ENCODE measurements at places on chromosomes 16 and 17. TPM values are rescaled to one million over a fixed set of nuclear protein-coding genes. Genes with fewer than 3 reads are reported as not detected.
A peak's percentile ranks its signal among the peaks of the same experiment; 100 is the strongest.

- DNase-seq: no peak
These were observed 75.4 kb upstream of the SDK2 start for GRCh38 chr17:73719588-73720071.

- DNase-seq: no peak
These were observed 126.8 kb downstream of the CACNG3 start for GRCh38 chr16:24382762-24383407.

The WSCD1 gene
- total RNA-seq: 43.9 TPM

GRCh38 chr17:70276906-70277305, 107.6 kb downstream of the KCNJ2 start:
- no peak for DNase-seq

The PABPN1L gene
- not detected for total RNA-seq

GRCh38 chr17:21252289-21252795, 868 bp downstream of the NATD1 start:
- no peak for DNase-seq

DNA sequence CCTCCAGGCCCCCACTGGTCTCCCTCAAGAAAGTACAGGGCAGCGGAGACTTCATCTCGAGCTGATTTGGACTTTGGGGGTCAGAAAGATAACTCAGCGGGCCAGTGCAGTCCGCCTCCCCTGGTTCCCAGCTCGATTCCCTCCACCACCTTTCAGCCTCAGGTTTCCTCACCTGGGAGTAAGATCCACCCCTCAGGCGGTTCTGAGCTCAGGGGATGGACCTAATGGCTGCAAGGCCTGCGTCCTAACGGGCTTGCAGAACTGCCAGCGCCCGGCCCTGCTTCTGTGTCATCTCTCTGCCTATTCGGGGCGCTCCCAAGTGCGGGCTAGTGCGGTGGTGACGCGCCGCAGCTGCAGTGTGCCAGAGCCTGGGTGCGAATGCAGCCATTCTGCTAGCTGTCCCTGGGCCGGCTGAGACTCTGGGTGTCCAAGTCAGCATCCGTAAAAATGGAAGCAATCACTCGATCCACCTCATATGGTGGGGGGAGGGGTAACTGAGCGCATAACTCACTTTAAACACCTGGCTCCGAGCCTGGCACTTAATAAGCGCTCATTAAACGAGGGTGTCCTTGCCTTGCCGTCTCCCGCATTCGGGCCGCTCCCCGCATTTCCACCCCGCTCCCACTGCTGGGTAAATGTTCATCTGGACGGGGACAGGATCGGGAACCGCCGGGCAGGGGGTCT, 129.6 kb upstream of the LHX1 start:
- no peak for DNase-seq

The GFAP gene
- total RNA-seq: not detected

DNA sequence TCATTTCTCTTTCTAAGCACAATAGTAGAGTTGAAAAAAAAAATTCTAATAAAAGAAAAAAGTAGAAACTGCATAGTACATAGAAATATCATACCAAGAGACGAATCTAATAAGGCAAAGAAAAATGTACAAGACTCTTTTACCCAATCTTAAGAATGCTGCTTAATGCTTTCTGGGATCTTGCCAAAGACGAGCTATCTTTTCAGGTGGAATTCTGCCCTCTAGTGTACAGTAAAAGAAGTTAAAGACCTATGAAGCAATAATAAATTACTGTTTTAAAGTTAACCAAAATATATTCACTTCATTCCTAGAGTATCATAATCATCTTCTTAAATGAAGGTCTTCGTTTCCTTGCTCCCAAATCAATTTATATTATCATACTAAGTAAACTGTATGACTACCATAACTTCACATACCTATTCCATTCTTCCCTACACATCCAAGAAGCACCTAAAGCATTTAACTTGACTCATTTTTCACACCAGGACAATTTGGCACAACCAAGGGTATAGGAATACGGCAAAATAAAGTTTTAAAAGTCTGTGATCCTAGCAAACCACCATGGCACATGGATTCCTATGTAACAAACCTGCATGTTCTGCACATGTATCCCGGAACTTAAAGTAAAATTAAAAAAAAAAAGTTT, 47.7 kb downstream of the CFDP1 start:
- no peak for DNase-seq

The KRTAP29-1 gene
- total RNA-seq: not detected

The ACSM2A gene
- total RNA-seq: not detected

DNA sequence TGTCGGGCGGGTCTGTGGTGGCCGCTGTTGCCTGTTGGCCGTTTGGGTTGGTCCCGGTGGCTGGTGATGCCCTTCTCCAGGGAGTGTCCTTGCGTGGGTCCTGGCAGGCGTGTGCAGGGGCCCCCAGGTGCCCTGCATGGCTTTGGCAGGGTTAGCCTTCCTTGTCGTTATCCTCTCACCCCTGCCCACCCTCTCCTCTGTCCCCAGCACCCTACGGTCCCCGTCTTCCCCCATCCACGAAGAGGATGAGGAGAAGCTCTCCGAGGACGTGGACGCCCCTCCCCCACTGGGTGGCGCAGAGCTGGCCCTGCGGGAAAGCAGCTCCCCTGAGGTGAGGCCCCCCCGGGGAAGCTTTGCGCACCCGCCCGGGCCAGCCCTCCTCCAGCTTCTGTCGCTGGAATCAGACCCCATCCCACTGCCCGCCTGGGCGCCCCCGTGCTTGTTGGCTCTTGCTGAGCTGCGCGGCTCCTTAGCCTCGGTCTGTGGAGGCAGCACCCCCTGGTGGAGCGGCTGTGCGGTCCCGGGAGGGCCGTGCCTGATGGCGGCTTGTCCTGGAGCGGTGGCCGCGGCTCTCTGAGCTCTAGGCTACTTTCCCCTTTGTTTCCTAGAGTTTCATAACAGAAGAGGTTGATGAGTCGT, 10.6 kb upstream of the NUDT16L1 start:
- peak; percentile 65 for DNase-seq
